ENCODE measurements at places on chromosomes 2 and 18.
A peak's percentile ranks its signal among the peaks of the same experiment; 100 is the strongest.

DNA sequence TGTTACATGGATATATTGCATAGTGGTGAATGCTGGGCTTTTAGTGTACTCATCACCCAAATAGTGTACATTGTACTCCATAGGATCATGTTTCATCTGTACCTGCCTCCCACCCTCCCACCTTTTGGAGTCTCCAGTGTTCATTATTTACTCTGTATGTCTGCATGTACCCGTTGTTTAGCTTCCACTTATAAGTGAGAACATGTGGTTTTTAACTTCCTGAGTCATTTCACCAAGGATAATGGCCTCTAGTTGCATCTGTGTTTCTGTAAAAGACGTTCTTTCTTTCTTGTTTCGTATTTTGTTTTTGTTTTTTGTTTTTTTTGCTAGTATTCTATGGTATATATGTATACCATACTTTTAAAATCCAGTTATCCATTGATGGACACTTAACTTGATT lies 107.5 kb downstream of the MSTN start:
- no peak for DNase-seq

GRCh38 chr2:72770879-72771461 lies 54.9 kb downstream of the EXOC6B start:
- DNase-seq, result no peak

DNA sequence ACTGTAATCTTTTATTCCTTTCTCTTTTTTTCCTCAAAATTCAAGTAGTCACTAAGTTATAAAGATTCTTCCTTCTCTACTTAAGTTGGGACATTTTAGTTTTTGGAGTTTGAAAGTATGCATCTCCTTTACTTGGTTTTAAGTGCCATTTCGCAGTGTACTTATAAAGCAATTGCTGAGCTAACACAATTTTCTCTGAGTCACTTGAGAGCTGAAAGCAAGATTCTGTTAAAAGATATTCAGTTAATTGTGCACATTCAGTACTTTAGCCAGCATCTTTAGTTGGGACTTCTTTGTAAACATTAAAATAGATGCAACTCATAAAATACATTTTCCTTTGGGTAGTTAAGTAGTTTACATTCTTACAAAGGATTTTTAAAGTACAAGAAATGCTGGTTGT lies 136.0 kb downstream of the GFPT1 start:
- no peak for DNase-seq

GRCh38 chr18:59927246-59927825 lies 27.5 kb downstream of the PMAIP1 start:
- no peak for DNase-seq

DNA sequence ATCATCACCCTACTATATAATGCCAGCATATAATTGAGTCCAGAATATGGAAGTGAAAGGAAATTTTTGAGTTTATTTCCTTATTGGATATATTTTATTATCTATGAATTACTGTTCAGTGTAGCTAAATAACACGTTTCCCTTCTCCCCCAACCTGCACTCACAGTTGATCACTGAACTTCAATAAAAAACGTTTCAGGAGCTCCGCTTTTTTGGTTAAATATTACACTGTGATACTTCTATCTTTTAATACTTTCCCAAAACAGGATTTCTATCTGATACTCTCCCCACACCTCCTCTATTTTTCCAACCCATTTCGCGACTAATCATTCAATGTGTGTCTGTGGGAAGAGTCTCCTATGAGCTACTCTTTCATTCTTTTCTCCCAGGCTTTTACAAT lies 7.2 kb downstream of the VSNL1 start:
- no peak for DNase-seq

- no peak for DNase-seq
These were observed 4.6 kb downstream of the TTR start for GRCh38 chr18:31596081-31596872.

DNA sequence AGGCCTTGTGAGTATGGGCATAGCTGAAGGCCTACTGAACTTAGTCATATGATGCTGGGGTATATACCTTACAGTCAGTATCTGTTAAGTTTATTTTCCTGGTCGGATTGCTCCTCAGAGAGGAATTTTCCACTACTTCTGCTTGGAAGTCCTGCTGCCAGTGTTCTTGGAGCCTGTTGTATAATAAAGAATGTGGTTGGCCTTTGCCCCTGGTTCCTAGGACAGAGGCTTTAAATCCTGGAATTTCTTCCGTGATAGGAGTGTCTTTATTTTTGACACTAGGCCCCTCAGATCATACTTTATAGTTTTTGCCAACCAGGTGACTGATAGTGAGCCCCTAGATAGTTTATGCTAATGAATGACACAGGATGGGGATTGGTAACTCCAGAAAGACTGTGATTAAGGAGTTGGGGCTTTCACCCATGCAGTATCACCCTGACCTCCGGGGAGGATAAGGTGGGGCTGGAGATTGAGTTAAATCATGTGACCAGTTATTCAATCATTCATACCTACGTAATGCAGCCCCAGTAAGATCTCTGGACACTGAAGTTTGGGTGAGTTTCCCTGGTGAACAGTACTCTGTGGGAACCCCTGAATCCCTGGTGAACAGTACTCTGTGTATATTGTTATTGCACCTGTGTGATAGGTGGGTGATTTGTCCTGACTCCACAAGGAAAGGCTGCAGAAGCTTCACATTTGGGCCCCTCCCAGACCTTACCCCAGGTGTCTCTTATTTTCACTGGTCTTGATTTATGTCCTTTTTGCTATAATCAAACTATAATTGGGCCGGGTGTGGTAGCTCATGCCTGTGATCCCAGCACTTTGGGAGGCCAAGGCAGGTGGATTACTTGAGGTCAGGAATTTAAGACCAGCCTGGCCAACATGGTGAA lies 56.9 kb downstream of the COMMD1 start:
- DNase-seq, result no peak

- DNase-seq, result no peak
These were observed 93.3 kb upstream of the PPP1CB start for GRCh38 chr2:28658369-28658768.

DNA sequence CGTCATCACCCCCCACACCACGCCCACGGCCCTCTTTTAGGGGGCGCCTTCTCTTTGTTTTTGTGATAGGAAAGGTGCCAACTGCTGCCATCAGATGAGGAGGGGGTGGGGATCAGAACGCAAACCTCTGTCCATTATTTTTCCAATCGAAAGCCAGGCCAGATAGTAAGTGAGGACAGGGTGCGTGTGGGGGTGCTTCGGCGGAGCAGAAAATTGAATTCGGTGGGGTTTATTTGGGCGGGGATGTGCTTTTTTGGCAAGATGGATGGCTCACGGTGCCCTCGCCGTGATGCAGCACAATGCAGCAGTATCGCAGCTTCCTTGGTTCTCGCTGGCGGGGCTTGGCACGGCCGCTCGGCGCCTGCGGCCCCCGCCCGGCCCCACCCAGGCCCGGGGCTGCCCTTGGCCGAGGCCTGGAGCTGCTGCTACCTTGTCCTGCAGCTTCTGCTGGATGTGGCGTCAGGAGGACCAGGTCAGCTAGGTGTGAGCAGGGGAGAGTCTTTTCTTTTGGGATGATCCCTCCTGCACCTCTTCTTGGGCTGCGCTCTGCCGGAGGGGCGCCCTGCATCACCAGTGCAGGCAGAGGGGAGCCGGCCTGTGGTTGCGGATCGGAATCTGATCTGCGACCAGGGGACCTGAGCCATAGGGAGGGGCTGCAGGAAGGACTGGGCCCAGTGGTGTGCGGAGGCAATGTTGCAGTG lies 1.3 kb downstream of the SPTBN1 start:
- DNase-seq, result peak; percentile 65

GRCh38 chr18:12837747-12838146 lies 46.3 kb downstream of the PTPN2 start:
- no peak for DNase-seq

DNA sequence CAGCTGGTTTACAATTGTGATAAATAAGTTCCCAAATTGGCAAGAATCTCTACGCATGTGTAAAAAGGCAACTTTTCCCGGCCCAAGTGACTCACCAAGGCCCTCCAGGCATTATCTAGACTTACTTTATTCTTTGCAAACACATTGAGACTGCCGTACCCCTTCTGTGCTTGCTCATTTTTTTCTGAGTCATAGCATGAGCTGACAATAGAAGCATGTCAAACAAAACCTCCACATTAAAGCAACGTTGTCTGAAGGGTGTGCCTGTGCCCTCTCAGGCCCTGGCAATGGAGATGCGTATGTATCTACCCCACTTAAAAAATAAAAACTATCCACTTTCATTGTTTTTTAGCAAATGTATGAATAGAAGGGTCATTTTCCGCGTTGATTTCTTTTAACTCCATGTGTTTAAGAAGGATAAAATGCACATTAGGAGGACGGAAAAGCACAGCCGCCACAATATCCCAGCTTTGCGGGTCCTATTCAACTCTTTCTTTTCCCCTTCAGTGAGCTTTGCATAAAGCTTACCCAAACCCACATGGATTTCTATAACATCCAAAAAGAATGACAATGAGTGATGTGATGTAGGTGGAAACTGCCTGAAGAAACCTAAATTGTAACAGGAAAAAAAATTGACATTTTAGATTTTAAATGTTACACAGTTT lies 298.2 kb downstream of the CDCA7 start:
- DNase-seq, result no peak

- no peak for DNase-seq
These were observed 194.2 kb upstream of the HDAC4 start for GRCh38 chr2:239594772-239595608.

GRCh38 chr18:70373042-70373519 lies 84.2 kb downstream of the SOCS6 start:
- no peak for DNase-seq

DNA sequence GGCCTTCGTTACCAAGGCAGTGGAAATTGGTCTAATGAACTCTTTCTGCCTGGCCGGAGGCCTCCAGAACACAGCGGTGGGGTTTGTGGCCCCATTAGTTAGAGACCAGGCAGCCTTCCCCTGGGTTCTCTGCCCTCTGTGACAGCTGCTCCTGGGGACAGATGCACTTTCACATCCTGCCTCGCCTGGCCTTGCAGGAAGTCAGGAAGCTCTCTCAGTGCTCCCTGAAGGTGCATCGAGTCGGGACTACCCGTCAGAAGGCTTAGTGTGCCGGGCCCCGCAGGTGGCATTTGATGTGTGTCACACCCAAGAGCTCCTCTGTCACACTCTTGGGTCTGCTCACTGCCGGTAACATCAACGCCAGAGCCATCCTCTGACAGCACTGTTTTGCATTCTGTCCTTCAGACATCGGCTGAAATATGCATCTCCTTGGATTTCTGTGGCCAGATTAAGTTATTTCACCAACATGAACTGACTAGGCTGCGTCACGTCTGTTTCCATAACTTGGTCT lies 158.3 kb downstream of the LDLRAD4 start:
- DNase-seq, result no peak

DNA sequence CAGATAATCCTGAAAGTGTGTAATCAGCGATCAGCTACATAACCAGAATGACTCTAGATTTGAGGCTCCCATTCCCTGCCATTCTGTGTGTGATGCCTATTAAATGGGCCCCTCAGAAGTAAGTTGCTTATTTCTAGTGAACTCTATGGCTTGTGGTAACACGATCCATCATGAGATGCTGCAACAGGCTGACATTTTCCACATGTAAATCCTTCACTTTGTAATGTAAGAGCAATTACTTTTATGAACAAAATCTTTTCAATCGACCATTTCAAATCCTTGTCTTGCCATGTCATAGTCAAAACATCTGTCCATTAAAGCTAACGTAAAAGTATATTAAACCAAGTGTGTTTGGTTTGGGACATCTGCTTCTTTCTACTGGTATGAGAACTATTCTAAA lies 175.9 kb upstream of the ETAA1 start:
- DNase-seq, result no peak

GRCh38 chr2:105428387-105429018 lies 29.7 kb upstream of the FHL2 start:
- no peak for DNase-seq

- DNase-seq, result no peak
These were observed 35.9 kb downstream of the SPRED2 start for GRCh38 chr2:65396348-65397026.

DNA sequence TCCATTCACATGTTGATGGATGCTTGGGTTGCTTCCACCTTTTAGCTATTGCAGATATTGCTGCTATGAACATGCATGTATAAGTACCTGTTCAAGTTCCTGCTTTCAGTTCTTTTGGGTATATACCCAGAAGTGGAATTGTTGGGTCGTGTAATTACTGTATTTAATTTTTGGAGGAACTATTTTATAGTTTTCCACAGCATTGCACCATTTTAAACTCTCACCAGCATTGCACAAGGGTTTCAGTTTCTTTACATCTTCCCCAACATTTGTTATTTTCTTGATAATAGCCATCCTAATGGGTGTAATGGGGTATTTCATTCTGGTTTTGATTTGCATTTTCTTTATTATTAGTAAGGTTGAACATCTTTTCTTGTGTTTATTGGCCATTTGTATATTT lies 16.0 kb downstream of the ACTR3 start:
- no peak for DNase-seq

GRCh38 chr2:63059793-63060471 lies 9.3 kb downstream of the OTX1 start:
- DNase-seq, result no peak

- no peak for DNase-seq
These were observed 294.7 kb downstream of the MEIS1 start for GRCh38 chr2:66729416-66730330.

GRCh38 chr2:69209482-69209881 lies 177.5 kb downstream of the GFPT1 start:
- no peak for DNase-seq

GRCh38 chr18:9353596-9353995 lies 19.0 kb downstream of the TWSG1 start:
- no peak for DNase-seq

DNA sequence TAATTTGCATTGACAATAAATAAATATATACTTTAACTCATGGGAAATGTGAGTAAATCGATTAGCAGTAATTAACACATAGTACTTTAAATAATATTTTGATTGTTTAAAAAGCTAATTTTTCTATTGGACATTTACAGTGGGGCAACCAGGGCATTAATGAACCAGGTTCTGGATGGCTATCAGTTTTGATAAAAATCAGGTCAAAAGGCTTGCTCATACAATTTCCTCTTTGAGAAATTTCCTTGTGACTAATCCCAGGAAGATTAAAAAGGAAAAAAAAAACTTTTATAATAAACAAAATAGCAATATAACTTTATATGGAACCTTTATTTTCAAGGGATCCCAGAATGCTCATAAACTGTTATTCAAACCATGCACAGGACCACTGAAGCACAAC lies 497.2 kb upstream of the ZEB2 start:
- DNase-seq, result no peak

DNA sequence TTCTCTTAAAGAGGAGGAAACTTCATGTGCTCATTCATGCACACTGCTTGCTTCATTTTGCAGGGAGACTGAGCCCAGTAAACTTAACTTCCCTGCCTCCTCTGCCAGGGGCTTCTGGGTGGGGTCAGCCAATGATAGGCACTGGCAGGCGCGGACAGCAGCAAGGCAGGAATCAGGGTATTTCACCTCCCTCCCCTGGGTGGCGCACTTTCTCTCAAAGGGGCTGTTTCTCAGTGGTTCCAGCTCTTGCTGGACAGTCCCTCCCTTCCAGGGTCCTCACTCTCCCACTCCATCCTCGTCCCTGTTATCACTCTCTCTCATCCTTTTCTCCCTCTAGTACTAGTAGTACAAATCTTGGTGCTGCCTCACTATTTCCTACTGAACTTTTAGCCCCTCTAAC lies 320.5 kb upstream of the ZNF521 start:
- DNase-seq, result no peak
